ENCODE measurements at places on chromosomes 1 and 21.

DNA sequence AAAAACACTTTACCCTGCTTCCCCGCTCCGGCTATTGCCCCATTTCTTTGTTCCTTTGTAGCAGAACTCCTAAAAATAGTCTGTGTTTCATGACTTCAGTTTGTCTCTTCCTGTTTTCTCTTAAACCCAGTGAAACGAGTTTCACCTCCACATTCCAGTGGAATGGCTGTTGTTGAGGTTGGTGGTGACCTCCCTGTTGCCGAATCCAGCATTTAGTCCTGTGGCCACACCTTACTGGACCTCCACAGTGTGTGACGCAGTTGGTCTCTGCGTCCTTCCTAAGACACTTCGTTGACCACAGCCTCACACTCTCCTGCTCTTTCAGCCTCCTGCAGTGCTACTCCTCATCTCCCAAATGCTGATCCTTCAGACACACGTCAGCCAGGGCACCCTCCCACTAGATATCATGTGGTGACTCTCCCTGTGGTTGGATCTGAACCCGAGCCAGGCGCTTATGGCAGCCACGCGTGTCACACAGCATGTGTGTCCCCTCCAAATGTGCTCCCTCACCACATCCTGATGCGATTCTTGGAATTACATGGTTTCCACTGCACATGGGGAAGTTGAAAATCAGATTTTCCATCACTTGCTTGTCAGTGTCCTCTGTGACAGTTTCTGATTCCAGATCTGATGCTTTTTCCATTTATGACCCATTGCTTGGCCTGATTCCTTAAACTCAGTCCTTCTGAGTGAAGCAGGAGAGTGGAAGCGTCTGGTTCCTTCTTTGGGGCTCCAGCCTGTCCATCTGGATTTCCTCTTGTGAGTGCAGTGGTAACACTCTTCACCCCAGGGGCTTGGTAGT is 99.1 kb upstream of the ARTN start:
- no peak for DNase-seq

- DNase-seq = no peak
Observed at GRCh38 chr1:36885540-36886357, 148.6 kb downstream of the GRIK3 start.

DNA sequence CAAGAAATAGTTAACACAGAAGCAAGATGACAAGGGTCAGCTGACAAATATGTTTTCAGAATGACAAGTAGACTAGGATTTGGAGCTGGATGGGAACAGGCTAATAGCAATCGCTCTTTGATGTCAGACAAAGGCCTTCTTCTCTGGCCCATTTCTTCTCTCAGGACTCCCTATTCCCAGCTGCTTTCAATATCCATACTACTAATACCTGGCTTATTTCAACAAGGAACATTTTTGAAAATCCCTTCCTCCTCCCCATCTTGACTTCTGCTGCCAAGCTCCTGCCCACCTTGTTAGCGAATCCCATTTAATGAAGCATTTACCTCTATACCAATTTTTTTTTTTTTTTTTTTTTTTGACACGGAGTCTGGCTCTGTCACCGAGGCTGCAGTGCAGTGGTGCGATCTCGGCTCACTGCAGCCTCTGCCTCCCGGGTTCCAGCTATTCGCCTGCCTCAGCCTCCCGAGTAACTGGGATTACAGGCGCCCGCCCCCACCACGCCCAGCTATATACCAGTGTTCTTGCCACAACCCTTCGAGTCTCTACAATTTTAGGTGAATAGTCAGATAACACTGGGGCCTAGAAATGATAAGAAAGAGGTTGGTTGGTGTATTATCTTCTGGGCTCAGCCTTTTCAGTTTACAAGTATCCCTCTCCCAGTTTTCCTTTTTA is 68.4 kb downstream of the MACF1 start:
- DNase-seq = no peak

- no peak for DNase-seq
Observed at GRCh38 chr1:61352845-61353435, 270.6 kb downstream of the NFIA start.

- DNase-seq = no peak
Observed at GRCh38 chr1:16134906-16135305, 21.0 kb downstream of the EPHA2 start.

GRCh38 chr1:181015251-181015615 is 7.4 kb downstream of the STX6 start:
- no peak for DNase-seq

DNA sequence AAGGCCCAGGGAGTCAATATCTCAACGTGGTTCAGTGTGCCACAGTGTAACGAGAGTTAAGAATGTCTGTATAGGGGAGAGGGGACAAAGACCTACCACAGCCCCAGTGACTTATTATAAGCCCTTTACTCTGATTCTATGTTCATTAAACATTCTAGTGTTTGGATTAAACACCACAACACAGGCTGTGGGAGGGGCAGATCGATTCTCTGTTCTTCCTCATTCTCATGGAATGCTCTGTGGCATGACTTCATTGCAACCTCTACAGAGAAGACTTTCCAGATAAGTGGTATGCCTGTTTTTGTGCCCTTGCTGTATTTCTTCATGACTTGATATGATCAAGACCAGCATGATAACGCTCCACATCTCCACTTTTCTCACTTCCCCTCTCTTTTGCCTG is 39.0 kb upstream of the CD5L start:
- DNase-seq = no peak

Measured in activated CD4-positive, alpha-beta T cell treated with anti-CD3 and anti-CD28 coated beads, Interleukin-2, amount 50 U/mL, for 4 hours (primary cell).